LHCN-M2 (cell line): ENCODE measurements at places on chromosomes 11 and 22. TPM values are rescaled to one million over a fixed set of nuclear protein-coding genes. Genes with fewer than 3 reads are reported as not detected.

OR8D4 gene
- total RNA-seq = not detected in 2 replicates

POU2AF3 gene
- not detected in 2 replicates for total RNA-seq

FAM180B gene
- total RNA-seq = not detected in 2 replicates

RHOD gene
- total RNA-seq = 0.57 and 1.0 TPM in 2 replicates

DNHD1 gene
- 1.7 and 2.2 TPM in 2 replicates for total RNA-seq

GALNT18 gene
- total RNA-seq = 4.0 and 5.1 TPM in 2 replicates

DSCAML1 gene
- not detected in 2 replicates for total RNA-seq

MB gene
- not detected in 2 replicates for total RNA-seq

CNIH2 gene
- total RNA-seq = 0.86 and 1.9 TPM in 2 replicates

GAL3ST3 gene
- not detected in 2 replicates for total RNA-seq

C11orf52 gene
- 1.2 and 2.1 TPM in 2 replicates for total RNA-seq

PATE4 gene
- not detected in 2 replicates for total RNA-seq

OR4C5 gene
- total RNA-seq = not detected in 2 replicates

CDON gene
- total RNA-seq = 22.6 and 40.3 TPM in 2 replicates

OR52I2 gene
- not detected in 2 replicates for total RNA-seq

SLC22A12 gene
- not detected in 2 replicates for total RNA-seq

SLC22A25 gene
- not detected in 2 replicates for total RNA-seq

TNNT3 gene
- 1.9 TPM in 1 of 2 replicates, not detected in the other for total RNA-seq

ABCG4 gene
- 0.06 TPM in 2 replicates for total RNA-seq

DNAJB7 gene
- total RNA-seq = not detected in 2 replicates

HYLS1 gene
- total RNA-seq = 14.2 and 18.0 TPM in 2 replicates

SF3B2 gene
- 156 and 163 TPM in 2 replicates for total RNA-seq

ATXN10 gene
- 73.0 and 98.0 TPM in 2 replicates for total RNA-seq

OVOL1 gene
- total RNA-seq = not detected in 2 replicates

SDF2L1 gene
- 40.5 and 49.7 TPM in 2 replicates for total RNA-seq

SHANK2 gene
- total RNA-seq = 0.51 and 2.6 TPM in 2 replicates

SLC25A18 gene
- total RNA-seq = not detected in 2 replicates

SLC22A24 gene
- total RNA-seq = not detected in 2 replicates

CHEK1 gene
- total RNA-seq = 61.2 and 63.4 TPM in 2 replicates

ZNF408 gene
- total RNA-seq = 9.0 and 14.0 TPM in 2 replicates

ZNF215 gene
- 1.4 and 1.5 TPM in 2 replicates for total RNA-seq

CALCA gene
- not detected in 2 replicates for total RNA-seq

SLC25A1 gene
- total RNA-seq = 101 and 133 TPM in 2 replicates

SLC29A2 gene
- total RNA-seq = not detected in 2 replicates

ELFN2 gene
- 0.17 and 0.32 TPM in 2 replicates for total RNA-seq

BEST1 gene
- total RNA-seq = 3.5 and 7.1 TPM in 2 replicates

PGA3 gene
- 1.0 and 4.4 TPM in 2 replicates for total RNA-seq

IFITM10 gene
- total RNA-seq = 12.6 and 20.1 TPM in 2 replicates

FLRT1 gene
- not detected in 2 replicates for total RNA-seq

ANO5 gene
- total RNA-seq = not detected in 2 replicates

GPR83 gene
- not detected in 2 replicates for total RNA-seq

GGT1 gene
- 1.1 and 2.5 TPM in 2 replicates for total RNA-seq

LGALS12 gene
- 0.51 TPM in 1 of 2 replicates, not detected in the other for total RNA-seq

APOBEC3H gene
- 0.26 and 0.63 TPM in 2 replicates for total RNA-seq

CLTCL1 gene
- 14.4 and 17.7 TPM in 2 replicates for total RNA-seq

NRIP3 gene
- total RNA-seq = 23.4 and 26.2 TPM in 2 replicates

CDC45 gene
- 62.3 and 67.6 TPM in 2 replicates for total RNA-seq

RASSF10 gene
- not detected in 2 replicates for total RNA-seq

PRODH gene
- not detected in 2 replicates for total RNA-seq

PAMR1 gene
- total RNA-seq = 0.23 and 0.26 TPM in 2 replicates

ARHGAP20 gene
- 0.58 and 0.75 TPM in 2 replicates for total RNA-seq

LAMTOR1 gene
- total RNA-seq = 150 and 155 TPM in 2 replicates

CSKMT gene
- 3.2 and 8.7 TPM in 2 replicates for total RNA-seq

OR4C15 gene
- not detected in 2 replicates for total RNA-seq

CCS gene
- total RNA-seq = 20.3 and 22.5 TPM in 2 replicates
